GM18507 (cell line): ENCODE measurements at places on chromosomes 4 and X.

GRCh38 chrX:1466971-1467561 is 14.4 kb upstream of the ASMTL start:
- DNase-seq: no peak

DNA sequence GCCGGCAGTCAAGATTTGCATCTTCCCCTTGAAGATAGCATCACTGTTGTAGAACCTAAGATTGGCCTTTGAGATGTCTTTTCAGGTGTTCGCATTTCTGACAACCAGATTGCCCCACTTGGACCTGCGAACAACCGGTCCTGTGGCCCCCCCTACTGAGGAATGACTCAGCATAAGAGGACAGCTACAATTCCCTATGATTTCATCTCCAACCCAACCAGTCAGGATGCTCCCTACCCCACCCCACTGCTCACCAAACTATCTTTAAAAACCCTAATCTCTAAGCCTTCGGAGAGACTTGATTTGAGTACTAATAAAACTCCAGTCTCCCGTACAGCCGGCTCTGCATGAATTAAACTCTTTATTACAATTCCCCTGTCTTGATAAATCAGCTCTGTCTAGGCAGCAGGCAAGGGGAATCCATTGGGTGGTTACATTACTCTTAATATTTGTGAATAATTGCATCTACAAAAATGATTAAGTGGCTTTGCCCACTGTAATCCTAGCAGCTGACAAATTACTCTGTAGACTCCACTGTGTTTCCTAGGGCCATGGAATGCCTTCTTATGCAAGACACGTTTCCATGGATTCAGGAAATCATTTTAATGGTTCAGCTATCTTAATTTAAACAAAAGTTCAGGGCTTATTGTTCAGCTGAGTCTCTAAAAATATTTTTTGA is 95.4 kb downstream of the GPR143 start:
- DNase-seq: no peak

GRCh38 chr4:109589119-109589518 is 29.1 kb downstream of the MCUB start:
- DNase-seq: no peak

GRCh38 chrX:46039526-46039925 is 505.7 kb downstream of the ZNF674 start:
- DNase-seq: no peak

DNA sequence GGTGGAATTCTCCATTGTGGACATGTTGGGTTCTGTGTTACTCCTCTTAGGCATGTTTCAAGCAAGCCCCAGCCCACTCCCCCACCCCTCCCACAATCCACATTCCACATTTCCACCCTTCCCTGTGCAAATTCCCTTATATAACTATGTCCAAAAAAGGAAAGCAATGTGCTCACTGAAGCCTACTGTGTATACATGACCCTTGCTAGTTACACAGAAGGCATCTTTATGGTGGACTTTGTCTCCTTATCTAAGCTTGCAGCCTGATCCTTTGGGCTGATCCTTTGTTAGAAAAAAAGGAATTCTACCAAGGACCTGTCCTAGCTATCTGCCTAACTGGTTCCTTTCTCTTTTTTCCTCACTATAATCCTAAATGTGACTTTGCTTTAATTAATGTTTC is 796.8 kb downstream of the NLGN4X start:
- DNase-seq: no peak

DNA sequence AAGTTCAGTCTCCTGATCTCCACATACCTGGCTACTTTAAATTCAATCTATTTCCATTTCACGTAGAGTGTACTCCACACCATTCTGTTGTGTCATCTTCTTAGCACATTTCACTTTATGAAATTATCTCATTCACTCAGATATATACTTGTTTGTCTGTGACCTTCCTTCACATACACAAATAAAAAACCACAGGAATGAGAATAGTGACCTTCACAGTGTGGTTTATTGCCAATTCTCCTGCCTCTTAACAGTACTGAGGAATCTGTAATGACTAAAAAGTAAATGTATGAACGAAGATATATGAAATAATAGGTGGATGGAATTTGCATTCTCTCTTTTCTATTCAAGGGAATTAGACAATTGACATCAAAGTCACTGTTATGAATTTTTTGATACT is 183.9 kb upstream of the PCDH7 start:
- DNase-seq: no peak

DNA sequence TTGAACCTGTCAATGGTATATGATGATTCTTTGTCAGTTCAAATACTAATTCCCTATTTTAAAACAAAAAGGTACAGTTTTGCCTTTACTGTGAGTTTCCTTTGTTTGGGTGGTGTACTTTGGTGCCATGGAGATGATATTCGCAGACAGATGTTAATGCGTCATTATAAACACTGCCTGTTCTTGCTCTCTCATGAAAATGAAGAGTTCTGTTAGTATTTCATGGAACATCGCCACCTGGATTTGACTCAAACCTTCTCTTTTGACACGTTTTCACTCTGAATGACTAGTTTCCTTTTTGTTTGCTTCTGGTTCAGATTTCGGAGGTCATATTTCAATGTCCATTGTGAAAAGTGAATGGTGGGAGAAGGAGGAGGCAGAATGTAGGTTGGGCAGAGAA is 6.9 kb upstream of the CTSO start:
- no peak for DNase-seq

DNA sequence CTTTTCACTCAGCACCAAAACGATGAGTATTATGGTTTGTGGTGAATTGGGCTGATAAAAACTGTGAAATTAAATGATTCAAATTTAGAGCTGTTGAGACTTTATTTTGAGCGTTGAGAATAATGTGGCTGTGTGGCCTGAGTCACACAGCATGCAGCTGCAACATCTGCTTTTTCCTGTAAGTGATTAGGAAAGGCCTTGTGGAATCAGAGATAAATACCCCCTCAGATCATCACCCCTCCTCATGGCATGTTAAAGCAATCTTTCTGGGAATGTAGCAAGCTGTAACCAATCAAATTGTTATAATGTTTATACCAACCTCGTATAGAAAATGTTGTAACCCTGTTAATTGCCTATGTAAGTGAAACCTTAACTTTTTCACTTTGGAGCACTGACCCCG is 90.0 kb upstream of the GRPR start:
- DNase-seq: no peak

- DNase-seq: no peak
These were observed 57.3 kb upstream of the CXCL8 start for GRCh38 chr4:73683033-73683432.

GRCh38 chr4:7798178-7798995 is 141.3 kb downstream of the AFAP1 start:
- no peak for DNase-seq

DNA sequence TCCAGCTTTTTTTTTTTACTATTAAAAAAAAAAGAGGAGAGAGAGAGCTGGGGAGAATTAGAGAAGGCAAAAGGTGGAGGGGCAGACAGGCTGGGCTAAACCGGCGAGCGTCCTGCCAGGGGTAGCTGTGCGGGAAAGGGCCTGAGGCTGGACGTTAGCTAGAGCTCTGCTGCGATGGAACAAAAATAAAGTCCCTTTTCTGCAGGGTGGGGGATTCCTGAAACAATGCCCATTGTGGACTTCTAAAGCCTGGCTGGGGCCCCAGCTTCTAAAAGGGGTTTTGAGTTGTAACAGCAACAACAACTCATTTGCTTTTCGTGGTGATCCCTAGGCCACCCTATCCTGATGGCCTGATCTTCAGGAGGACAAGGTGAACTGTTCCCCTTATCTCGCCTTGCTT is 311.7 kb downstream of the FBXW7 start:
- DNase-seq: no peak

GRCh38 chrX:154529206-154529612 is 13.2 kb upstream of the FAM3A start:
- no peak for DNase-seq

DNA sequence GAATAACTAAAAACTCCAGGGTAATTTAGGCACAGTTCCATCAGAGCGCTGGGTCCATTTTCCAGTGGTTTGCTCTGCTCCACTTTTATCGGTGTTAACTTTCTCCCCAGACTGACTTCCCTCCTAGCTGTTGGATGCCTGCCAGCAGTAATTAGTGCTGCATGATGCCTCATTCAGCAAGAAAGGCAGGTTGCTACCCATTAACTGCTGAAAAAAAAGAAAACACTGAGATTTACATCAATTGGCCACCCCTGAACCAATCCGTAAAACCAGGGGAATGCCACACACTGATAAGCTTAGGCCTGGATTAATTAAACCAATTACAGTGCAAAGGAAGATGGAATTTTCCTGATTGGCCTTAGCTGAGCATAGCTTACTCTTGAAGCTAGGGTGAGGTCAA is 182.4 kb upstream of the CXXC4 start:
- no peak for DNase-seq

DNA sequence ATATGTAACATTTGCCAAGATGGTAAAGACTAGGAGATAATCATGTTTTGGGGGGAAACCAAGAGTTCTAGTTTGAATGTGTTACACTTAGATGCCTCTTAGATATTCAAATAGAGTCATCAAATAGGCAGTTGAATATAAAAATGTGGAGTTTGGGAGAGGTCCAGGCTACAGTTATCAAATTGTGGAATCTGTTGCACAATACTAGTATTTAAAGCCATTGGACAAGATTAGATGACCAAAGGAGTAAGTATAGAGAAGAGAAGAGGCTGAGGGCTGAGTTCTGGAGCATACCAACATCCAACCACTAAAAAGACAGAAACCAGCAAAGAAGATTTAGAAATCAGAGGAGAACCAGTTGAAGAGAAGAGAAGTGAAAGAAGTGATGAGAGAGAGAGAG is 72.7 kb downstream of the NAA11 start:
- DNase-seq: no peak

GRCh38 chr4:151012820-151013219 is 2.3 kb downstream of the LRBA start:
- no peak for DNase-seq

- no peak for DNase-seq
These were observed 639.6 kb downstream of the MID1IP1 start for GRCh38 chrX:39440799-39441284.

DNA sequence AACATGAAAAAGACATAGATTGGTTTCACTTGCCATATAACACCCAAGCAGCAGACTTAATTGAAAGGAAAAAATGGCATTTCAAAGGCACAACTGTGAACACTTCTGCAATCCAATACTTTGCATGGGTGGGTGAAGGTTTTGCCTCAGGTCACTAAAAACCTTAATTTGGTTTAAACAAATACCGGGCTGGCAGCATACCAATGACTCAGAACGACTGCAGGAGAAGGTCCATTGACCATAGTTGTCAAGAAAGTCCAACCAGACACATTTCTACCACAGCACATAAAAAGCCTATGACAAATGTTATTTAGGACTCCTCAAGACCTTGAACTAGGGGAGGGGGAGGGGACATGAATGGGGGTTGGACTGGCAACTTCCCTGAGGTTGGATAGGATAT is 183.6 kb upstream of the TRPC5 start:
- no peak for DNase-seq
